ENCODE measurements at places on chromosomes 1 and 21.

GRCh38 chr1:25848531-25848930 lies 10.7 kb downstream of the AUNIP start:
- DNase-seq = no peak
- H3K27me3 ChIP-seq = no peaks in the 10 kb centered on the region
- H3K36me3 ChIP-seq = no peaks in the 10 kb centered on the region
- H3K27ac ChIP-seq = no peak overlapping the region
- no peak overlapping the region for H3K4me3 ChIP-seq

- no peaks in the 10 kb centered on the region for H3K27me3 ChIP-seq
- DNase-seq = no peak
- peak overlapping the region; percentile 93 for H3K4me3 ChIP-seq
- H3K27ac ChIP-seq = peak overlapping the region; percentile 98
- H3K4me1 ChIP-seq = peaks cover 22% of the 10 kb centered on the region
These were observed 1.2 kb downstream of the SZRD1 start for GRCh38 chr1:16367968-16368890.

- H3K4me1 ChIP-seq = no peaks in the 10 kb centered on the region
These were observed 153.4 kb downstream of the FMN2 start for GRCh38 chr1:240244968-240245628.

GRCh38 chr1:108671143-108671542 lies 10.2 kb upstream of the HENMT1 start:
- H3K4me1 ChIP-seq = no peaks in the 10 kb centered on the region
- no peak overlapping the region for H3K4me3 ChIP-seq
- H3K27ac ChIP-seq = no peak overlapping the region
- no peak for DNase-seq

- no peaks in the 10 kb centered on the region for H3K36me3 ChIP-seq
- peaks cover 6% of the 10 kb centered on the region for H3K4me1 ChIP-seq
- peaks cover 17% of the 10 kb centered on the region for H3K27me3 ChIP-seq
- no peak for DNase-seq
These were observed 22.2 kb upstream of the SPATA6 start for GRCh38 chr1:48493970-48494769.

- H3K4me3 ChIP-seq = no peak overlapping the region
- no peaks in the 10 kb centered on the region for H3K27me3 ChIP-seq
- no peak for DNase-seq
- no peak overlapping the region for H3K27ac ChIP-seq
These were observed 10.4 kb downstream of the DDX59 start for GRCh38 chr1:200659269-200659668.

DNA sequence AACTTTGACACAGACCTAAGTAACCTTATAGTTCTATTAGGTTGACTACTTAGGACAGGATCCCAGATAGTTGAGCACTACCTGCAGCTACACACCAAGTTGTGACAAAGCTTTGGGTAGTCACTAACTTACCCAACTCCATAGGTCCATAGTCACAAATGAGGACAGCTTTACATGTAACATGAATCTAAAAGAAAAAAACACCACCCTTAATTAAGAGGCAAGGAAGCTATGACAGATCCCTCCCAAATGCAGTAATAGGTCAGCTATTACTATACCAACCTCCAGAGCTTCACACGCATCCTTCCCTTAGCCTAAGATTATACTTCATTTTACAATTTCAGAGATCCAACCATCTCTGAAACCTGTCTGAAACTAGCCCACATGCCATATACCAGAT lies 12.7 kb upstream of the RAB42 start:
- H3K4me1 ChIP-seq = peaks cover 29% of the 10 kb centered on the region
- H3K27ac ChIP-seq = peak overlapping the region; percentile 89
- H3K36me3 ChIP-seq = peaks cover 20% of the 10 kb centered on the region
- no peaks in the 10 kb centered on the region for H3K27me3 ChIP-seq
- H3K4me3 ChIP-seq = peak overlapping the region; percentile 95

GRCh38 chr1:199404191-199404590 lies 623.3 kb upstream of the NR5A2 start:
- no peak for DNase-seq
- no peaks in the 10 kb centered on the region for H3K36me3 ChIP-seq
- no peak overlapping the region for H3K27ac ChIP-seq
- H3K4me1 ChIP-seq = peaks cover 19% of the 10 kb centered on the region

- H3K4me1 ChIP-seq = peaks cover 13% of the 10 kb centered on the region
- no peaks in the 10 kb centered on the region for H3K27me3 ChIP-seq
- DNase-seq = no peak
- H3K27ac ChIP-seq = no peak overlapping the region
- peaks cover 28% of the 10 kb centered on the region for H3K36me3 ChIP-seq
These were observed 21.4 kb upstream of the PTAFR start for GRCh38 chr1:28197682-28198415.

DNA sequence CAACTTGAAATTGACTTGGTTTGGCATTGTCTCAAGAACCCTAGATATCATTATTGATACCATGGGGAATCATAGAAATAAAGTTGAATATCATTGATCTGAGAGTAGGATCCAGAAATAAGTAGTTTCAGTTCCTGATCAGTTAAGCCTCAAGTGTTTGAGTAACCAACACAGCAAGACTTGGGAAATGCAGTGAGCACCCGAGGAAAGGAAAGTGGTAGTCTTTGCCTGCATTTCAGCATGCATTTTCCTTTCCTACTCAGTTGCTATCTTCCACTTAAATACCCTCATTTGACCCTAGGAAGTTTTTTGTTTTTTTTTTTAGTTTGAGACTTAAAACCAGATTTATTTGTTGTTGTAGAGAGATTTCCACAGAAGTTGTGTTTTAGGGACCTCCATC lies 18.9 kb downstream of the CLEC20A start:
- no peaks in the 10 kb centered on the region for H3K36me3 ChIP-seq
- no peaks in the 10 kb centered on the region for H3K4me1 ChIP-seq
- H3K27me3 ChIP-seq = peaks cover 3% of the 10 kb centered on the region
- DNase-seq = no peak
- H3K27ac ChIP-seq = no peak overlapping the region
- no peak overlapping the region for H3K4me3 ChIP-seq

DNA sequence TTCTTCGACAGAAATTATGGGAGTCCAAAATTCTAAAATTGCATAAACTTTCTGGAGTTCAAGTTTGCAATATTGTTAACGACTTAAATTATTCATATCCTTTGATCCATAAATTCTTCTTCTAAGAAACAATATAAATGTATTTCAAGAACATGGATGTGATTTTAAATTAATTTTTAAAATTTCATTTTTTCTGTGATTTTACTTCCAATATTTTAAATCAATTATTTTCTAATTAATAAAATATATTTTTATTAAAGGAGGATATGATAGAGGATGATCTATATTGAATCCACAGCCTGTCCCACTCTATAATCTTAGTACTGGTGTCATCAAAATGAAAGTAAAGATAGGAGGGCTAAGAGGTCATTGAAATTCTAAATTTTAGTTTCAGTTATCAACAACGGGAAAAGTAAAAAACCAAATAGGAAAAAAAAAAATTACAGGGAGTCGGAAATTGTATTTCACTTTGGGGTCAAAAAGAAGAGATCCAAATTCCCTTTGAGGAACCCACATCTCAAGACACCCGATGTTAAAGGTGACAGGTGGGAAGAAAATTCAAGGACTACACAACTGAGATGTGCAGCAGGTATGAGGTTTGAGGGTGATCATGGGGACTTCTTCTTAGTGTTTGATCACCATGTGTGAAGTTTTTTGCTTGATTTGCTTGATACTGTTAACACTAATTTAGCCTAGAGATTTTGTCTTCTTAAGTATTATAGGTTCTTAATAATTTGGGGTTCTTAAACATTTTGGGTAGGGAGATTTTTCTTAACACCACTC lies 154.8 kb upstream of the RGS18 start:
- no peaks in the 10 kb centered on the region for H3K27me3 ChIP-seq
- no peak overlapping the region for H3K27ac ChIP-seq
- H3K36me3 ChIP-seq = no peaks in the 10 kb centered on the region
- no peak for DNase-seq
- H3K4me1 ChIP-seq = no peaks in the 10 kb centered on the region

DNA sequence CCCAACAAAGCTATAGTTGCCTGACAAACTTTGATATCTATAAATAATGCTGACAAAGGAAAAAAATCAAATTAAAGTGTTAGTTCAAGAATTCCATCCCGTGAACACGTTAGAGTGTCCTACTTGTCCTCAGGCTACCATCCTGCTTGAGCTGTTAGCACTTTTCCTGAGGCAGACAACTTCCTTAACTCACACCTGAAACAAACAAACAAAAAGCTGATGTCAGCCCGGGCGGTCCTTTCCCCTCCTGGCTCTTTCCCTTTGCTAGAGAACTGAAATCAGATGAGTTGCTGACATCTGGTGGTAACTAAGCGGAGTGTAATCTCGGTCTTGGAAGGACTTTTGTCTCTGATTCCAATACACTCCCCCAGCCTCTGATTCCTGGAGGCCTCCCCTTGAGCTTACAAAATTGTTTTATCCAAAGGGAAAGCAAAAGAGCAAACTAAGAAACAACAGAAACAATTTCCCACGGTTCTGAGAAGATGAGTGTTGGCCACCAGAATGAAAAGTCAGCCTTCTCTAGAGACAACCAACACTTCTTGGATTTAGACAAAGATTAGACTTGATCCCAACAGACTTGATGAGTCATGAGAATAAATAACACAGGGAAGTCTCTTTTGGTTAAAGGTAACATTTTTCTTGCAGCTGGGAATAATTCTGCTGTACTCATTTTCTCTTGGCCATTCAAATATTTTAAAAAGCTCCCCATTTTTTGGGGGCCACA lies 135.4 kb downstream of the PROX1 start:
- H3K27me3 ChIP-seq = peaks cover 10% of the 10 kb centered on the region
- no peak overlapping the region for H3K27ac ChIP-seq
- no peak for DNase-seq
- H3K4me3 ChIP-seq = no peak overlapping the region
- H3K36me3 ChIP-seq = peaks cover 2% of the 10 kb centered on the region

GRCh38 chr1:112704391-112704933 lies 2.5 kb downstream of the RHOC start:
- no peak overlapping the region for H3K4me3 ChIP-seq
- H3K36me3 ChIP-seq = no peaks in the 10 kb centered on the region
- DNase-seq = no peak
- H3K4me1 ChIP-seq = peaks cover 49% of the 10 kb centered on the region

DNA sequence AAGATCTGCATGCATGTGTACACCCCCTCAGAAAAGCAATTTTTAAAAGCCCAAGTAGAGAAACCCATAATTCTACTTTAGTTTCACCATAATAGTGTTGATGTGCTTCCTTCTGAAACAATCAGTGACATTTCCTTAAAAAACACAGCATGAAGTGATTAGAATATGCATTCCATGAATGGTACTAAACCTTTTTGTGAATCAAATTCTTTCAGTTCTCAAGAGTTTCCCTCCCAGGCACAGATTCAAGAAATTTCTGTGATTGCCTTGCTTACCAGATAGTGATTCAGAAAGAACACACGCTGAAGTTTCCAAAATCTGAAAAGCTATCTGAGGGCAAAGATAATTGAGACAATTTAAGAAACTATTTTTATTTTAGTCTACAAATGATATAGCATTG lies 136.4 kb upstream of the ADGRL2 start:
- DNase-seq = no peak
- H3K4me3 ChIP-seq = no peak overlapping the region
- H3K27ac ChIP-seq = no peak overlapping the region
- no peaks in the 10 kb centered on the region for H3K36me3 ChIP-seq

DNA sequence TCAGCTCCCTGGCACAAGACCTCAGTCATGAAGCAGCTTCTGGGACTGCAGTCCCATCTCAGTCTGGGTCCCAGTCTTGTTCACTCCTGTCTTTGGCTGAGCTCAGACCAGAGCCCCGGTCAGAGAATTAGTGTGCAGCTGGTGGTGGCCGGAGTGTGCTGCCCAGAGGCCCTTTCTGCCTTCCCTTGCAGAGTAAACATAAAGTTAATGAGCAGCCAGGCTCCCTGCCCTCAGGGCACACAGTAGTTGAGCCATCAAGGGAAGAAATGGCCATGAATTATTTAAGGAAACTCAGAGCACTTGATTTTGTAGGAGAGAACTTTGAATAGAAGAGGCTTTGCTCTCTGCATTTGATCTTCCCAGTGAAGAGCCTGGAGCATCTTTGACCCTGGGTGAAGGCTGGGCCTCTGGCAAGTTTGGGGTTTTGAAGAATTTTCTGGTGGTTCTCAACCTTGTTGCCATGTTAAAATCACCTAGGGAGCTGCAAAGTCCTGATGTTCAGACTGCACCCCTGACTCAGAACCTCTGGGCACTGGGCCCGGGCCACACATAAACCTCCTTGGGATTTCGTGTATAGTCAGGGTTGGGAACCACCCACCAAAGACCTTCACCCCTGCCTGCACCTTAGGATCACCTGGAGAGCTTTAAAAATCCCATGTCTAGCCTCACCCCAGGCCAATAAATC lies 26.4 kb upstream of the SELENON start:
- peaks cover 25% of the 10 kb centered on the region for H3K27me3 ChIP-seq
- no peak overlapping the region for H3K27ac ChIP-seq
- H3K4me3 ChIP-seq = no peak overlapping the region
- no peaks in the 10 kb centered on the region for H3K36me3 ChIP-seq

DNA sequence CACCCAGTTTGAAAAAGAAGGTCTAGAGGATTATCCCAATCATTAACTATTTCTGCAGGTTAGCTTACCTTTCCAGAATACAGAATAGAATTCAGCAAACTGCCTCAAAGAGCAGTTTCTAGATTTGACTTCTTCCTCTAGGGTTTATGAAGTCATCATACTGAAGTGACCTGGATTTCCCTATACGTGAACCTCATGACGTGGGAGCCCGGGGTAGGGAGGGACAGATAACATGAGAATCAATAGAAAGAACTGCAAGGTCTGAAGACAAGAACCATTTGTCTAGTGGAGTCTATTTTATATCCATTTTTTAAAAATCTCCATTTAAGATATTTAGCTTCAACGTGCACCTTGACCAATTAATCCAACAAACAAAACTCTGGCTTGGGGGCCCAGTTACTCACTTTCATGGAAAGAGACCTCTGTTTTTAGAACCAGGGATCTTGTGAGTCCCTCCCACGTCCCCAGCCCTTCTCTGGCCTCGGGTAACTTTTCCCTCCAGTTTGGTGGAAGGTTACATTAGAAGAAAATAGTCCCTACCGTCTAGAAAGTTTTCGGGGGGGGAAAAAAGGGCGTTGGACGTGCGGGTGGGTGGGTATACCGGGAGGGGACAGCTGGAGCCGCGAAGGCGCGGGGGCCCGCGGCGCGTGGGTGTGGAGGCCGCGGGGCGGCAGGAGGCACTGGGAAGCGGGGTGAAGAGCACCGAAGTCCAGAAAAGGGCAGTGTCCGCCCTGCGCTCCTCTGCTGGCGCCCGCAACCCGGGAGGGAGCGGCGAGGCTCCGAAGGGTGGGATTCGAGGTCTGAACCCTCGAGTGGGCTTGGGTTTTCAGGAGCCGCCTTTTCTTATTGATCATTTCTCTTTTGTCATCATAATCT lies 13.8 kb upstream of the POGZ start:
- H3K4me1 ChIP-seq = peaks cover 4% of the 10 kb centered on the region
- peak overlapping the region; percentile 64 for H3K27ac ChIP-seq
- H3K27me3 ChIP-seq = peaks cover 6% of the 10 kb centered on the region
- peak overlapping the region; percentile 77 for H3K4me3 ChIP-seq
- peak; percentile 16 for DNase-seq

GRCh38 chr1:166974647-166975345 lies 544 bp downstream of the ILDR2 start:
- H3K27me3 ChIP-seq = peaks cover 23% of the 10 kb centered on the region
- DNase-seq = peak; percentile 16
- H3K36me3 ChIP-seq = no peaks in the 10 kb centered on the region
- peak overlapping the region; percentile 76 for H3K4me3 ChIP-seq
- no peak overlapping the region for H3K27ac ChIP-seq
